ENCODE measurements at places on chromosomes 1 and 21.

DNA sequence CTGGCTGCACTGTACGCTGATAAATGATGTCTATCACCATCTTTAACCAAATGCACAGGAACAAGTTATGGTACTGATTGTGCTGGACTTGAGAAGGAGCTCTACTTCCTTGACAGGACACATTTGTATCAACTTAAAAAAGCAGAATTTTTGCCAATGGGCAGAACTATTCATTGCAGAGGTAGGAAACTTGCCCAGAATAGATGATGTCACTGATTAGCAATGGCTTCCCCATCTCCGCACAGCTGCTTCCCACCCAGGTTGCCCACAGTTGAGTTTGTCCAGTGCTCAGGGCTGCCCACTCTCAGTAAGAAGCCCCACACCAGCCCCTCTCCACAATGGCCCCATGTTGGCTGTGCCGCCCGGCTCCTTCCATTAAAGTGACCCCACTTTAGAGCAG is 33.4 kb downstream of the CAPN2 start:
- peak; percentile 79 for DNase-seq

- no peak for DNase-seq
Measured at GRCh38 chr1:202068596-202068995, 54.1 kb upstream of the GPR37L1 start.

- DNase-seq: no peak
Measured at GRCh38 chr1:25109531-25109951, 122.8 kb downstream of the SYF2 start.

DNA sequence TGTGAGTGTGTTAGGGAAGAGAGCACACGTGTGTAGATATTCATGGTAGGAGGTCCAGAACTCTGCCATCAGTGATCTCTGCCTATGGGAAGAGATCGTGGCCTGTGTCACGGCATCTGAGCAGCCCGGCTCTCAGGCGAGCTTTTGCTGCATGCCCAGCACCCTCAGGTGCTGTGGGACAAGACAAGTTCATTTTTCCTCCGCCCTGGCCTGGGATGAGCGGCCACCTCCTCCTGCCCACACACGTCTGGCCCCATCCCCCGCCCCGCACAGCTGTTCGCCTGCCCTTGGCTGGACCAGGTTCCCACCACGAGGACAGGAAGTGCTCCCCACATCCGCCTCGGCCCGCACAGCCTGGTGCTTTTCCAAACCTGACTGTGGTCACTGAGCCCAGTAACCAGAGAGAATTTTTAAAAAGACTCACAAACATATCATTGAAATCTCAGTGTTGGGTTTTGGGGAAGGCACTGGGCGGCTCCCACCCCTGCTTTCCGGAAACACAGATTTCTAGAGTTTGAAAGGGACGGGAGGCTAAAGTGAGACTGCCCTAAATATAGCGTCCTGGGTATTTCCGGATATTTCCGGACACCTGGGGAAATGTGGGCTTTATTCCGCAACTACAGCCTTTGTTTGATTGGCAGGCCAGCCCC is 18.0 kb downstream of the BMP8A start:
- DNase-seq: peak; percentile 62

- no peak for DNase-seq
Measured at GRCh38 chr1:36166136-36166535, 10.2 kb downstream of the MAP7D1 start.

DNA sequence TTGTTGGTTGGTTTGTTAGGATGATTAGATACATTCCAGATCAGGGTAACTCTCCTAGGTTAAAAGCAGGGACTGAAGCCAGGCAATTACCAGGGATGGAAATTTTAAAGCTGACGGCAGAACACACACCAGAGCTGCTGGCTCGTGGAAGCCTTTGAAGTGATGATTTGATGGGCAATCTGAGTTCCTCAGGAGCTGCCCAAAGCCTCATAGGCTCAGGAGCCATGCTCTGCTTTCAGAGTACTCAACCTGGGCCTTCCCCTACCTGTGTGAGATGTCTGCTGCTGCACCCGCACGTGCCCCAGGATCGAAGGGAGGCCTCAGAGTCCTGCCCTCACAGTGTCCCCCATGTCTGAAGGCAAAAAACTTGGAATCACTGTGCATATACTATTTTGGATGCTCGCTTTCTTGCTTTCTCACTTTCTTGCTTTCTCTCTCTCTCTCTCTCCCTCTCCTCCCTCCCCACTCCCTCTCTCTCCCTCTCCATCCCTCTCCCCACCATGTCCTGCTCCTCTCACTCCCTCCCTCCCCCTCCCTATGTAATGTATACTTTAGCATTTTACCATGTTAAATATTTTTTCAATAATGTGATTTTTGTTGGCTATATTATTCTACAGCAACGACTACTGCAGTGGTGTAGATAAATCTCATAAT is 18.0 kb downstream of the MGST3 start:
- no peak for DNase-seq
